Stimulated activated CD4-positive, alpha-beta T cell treated with anti-CD3 and anti-CD28 coated beads, Interleukin-15, amount 100 ng/mL, for 48 hours (primary cell): ENCODE measurements at places on chromosomes 16 and 17.

DNA sequence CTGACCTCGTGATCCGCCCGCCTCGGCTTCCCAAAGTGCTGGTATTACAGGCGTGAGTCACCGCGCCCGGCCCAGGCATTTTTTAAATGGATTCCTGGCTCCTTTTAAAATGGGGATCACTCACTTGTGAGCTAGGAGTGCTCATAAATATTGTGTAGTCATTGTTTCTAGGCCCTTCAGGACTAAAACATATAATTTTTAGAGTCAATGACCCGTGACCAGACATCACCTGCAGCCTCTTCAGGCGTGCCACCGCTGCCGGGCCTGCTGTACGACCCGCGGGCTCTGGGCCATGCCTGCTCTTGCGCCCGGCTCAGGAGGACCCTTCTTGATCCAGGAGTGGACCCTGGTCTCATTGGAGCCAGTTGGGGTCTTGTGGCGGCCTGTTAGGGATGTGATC, 30.8 kb downstream of the EFCAB5 start:
- no peak for DNase-seq

DNA sequence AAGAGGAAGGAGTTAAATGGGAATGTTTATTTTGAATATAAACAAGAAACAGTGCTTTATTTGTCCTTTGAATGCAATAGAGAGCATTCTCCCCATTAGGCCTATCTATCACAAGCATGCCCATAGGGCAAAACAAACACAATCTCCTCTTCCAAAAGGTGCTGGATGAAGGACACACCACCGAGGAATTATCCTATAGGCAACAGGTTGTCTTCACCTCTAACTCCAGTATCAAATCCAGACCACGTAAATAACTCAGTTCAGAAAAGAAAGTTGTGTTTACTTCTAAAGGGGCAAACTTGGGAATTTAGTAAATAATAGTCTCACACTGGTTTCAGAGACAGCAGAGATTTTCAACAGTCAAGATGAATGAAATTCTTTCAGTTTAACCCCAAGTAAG, 83.7 kb upstream of the CLEC18B start:
- no peak for DNase-seq

GRCh38 chr17:13418891-13419290, 182.8 kb downstream of the HS3ST3A1 start:
- DNase-seq: no peak

- no peak for DNase-seq
These were observed 6.8 kb upstream of the ATP2C2 start for GRCh38 chr16:84361546-84361945.

DNA sequence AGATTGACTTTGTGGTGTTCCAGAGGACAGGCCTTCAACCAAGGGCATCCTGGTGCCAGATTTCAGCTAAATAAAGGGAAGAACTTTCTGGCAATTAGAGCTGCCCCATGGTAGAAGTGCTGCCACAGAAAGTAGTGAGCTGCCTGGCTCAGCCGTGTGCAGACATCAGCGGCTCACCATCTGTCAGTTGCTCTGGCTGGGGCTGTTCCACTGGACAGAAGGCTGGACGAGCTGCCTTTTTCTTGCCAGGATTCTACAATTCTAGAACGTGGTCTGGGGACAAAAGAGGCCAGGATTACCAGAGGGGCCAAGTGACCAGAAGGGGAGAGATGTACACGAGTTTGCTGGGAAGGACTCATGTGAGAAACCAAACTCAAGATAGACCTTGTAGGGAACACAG, 107.0 kb upstream of the RPL38 start:
- DNase-seq: no peak

GRCh38 chr16:88626646-88627045, 11.7 kb upstream of the IL17C start:
- DNase-seq: no peak

DNA sequence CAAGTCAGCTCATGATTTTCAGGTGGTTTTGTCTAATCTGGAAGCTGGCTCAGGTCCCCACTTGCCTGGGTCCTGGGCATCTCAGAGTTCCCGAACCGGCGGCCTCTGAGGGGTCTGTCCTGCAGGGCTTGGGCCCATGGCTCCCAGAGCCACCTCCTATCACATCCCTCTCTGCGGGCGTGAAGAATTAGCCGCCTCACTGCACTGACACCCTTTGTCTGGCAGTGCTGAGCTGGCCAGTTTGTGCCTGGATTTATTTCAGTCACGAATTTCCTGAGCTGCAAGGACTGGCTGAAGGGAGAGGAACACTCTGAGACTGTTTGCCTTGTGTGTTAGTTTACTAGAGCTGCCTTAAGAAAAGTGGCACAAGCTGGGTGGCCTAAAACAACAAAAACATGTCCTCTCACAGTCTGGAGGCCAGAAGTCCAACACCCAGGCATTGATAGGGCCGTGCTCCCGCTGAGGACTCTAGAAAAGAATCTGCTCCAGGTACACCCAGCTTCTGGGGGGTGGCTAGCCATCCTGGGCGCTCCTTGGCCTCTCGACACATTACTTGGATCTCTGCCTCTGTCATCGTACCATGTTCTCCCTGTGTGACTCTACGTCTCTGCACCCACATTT, 217.5 kb upstream of the DYNLRB2 start:
- DNase-seq: no peak

- DNase-seq: no peak
These were observed 16.1 kb downstream of the RECQL5 start for GRCh38 chr17:75650874-75651273.

DNA sequence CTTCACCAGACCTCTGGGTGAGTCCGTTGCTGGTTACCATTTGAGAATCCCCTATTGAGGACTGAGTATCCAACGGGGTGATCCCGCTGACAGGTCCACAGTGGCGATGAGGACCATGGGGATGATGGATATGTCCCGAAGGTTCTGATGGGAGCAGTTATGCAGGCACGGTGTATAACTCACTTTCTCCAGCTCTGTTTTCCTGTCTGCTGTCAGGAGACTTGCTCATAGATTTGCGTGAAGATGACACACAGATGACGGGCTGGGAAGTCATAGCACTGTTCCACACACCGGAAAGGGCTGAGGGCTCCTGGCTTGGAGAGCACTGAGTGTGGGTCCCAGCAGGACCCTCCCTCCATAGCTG, 22.2 kb upstream of the ADCY7 start:
- DNase-seq: no peak

DNA sequence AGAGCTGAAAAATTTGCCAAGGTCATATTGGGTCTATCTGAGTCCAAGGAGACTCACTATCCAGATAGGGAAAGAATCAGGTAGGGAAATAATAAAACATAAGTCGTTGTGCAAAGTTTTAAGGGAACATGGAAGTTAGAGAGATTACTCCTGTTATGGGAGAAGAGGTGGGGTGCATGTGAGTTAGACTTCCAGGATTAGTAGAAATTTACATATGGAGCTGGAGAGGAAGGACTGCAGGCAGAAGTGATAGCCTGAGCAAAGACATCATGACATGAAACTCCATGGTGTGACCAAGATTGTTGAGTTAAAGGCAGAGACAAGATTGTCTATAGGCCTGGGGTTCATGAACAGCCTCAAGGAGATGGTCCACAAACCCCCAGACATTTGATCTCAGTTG, 5.8 kb upstream of the KSR1 start:
- DNase-seq: no peak

DNA sequence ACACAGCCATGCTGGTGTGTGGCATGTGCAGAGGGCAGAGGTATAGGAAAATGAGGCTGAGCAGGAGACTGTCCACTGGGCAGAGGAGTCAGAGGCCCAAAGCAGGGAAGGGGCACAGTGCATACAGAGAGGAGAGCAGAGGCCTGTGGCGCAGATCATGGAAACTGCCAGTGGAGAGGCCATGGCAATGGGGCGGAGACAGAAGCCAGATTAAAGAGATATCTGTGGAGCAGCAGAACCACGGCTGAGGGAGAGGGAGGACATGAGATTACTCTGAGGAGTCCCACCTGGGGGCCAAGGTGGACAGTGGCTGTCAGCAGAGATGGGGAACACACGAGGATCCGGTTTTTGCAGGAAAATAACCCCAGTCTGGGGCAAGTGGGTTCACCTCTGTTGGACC, 43.3 kb downstream of the RANBP10 start:
- DNase-seq: no peak

- DNase-seq: no peak
These were observed 7.7 kb downstream of the CCL18 start for GRCh38 chr17:36071751-36072150.

GRCh38 chr17:8360751-8361150, 15.8 kb downstream of the KRABD2 start:
- no peak for DNase-seq

- peak; percentile 51 for DNase-seq
These were observed 67.8 kb downstream of the C16orf78 start for GRCh38 chr16:49441366-49441780.

DNA sequence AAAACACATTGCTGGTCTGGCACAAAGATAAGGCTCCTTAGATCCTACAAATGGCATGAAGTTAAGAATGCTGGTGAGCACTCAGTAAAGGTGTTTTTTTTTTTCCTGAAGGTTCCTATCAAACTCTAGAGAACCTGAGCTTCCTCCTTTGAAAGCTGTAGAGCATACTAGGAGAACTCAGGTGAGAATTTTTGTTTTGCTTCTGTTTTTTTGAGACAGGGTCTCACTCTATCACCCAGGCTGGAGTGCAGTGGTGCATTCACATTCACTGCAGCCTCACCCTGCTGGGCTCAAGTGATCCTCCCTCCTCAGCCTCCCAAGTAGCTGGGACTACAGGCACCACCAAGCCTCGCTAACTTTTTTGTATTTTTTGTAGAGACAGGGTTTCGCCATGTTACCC, 21.0 kb upstream of the CIITA start:
- no peak for DNase-seq

GRCh38 chr16:73369851-73370250, 321.9 kb upstream of the ZFHX3 start:
- DNase-seq: no peak

DNA sequence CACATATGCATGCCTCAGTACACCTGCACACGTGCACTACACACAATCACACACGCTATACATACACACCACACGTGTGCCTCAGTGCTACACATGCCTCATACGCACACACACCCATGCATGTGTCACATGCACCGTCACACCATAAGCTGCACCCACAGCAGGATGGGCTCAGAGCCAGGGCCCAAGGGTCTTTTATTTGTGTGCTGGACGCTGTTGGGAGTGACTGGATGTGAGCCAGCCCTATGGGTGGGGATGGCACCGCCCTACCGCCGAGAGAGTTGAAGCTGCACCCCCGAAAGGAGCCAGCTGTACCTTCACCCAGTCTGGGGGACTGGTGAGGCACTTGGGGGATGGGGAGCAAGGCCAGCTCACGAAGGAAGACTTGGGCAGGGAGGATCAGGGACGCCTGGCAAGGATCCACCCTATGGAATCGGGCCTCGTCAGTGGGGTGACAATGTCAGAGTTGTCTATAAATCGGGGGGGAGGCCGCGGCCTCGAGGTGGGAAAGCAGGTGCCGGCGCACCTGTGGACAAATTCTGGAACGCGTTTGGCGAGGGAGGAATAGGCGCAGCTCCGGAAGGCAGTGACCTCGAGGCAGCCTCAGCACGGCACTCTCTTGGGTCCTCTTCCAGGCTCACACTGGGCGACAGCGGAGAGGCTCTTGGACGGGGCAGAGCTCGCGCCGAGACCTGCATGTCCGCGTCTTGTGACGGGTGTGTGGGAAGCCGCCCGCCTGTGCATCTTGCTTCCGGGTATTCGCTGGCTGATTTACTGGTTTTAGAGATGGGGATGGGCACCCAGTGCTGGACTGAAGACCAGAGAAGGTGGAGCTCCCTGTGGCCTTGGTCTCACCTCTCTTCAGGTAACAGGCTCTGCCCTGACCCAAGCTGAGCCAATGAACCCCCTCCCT, 7.3 kb downstream of the RGS11 start:
- DNase-seq: no peak

- no peak for DNase-seq
These were observed 1.4 kb downstream of the APRT start for GRCh38 chr16:88810166-88810911.

DNA sequence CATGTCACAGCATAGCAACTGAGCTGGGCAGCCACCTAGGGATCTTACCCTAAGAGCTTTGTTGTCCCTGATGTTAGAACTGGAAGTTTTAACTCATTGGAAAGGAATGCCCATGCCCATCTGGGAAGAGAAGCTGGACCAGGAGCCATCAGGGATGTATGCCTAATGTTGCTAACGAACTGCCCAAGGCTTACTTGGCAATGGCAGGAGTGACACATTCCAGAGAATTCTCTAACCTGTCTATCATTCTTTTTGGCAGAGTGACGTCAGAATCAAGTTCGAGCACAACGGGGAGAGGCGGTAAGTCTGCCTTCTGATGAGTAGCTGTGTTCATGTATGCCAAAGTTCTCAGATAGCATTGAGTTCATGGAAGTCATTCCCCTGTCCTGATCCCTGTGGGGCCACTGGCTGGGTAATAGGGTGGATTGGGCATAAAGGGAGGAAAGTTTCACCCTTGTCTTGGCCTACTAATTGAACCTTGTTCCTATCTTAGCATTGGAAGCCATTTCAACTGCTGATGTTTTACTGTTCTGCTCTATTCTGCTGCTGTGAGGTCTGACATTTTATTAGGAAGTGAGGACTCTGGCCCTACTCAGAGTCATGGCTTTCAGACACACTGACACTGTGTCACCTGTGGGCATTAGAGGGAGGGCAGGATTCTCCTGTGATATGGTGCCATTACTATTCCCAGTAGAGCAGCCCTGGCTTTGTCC, 23.7 kb downstream of the MAP3K3 start:
- DNase-seq: no peak

DNA sequence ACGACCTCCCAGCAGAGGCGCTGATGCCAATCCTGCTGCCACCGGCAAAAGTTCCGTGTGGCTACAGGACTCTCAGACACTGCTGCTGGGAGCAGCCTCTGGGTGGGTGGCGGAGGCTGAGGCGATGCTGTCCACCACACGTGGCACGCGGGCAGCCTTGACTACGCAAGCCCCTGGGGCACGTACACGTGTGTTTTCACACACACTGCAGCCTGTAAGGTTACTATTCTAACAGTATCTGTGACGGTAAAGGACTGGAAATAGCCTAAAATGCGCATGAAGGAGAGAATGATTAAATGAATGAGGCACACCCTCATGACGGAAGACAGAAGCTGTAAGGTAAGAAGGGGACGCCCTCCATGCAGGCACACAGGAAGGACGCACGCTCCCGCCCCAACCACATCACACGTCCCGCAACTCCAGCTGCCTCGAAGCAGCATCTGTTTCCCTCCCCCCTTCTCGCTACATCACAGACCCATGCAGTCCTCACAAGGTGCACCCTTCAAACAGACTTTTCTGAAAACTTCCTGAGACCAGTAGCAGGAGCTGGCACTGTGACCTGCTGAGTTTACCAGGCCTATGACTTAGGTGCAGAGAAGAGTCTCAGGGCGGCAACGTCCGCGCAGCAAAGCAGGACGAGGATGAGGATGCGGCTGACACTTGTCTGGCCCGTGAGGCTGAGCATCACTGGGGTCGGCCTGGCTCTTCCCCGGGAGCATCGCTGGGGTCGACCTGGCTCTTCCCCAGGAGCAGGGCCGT, 28.7 kb upstream of the FASN start:
- DNase-seq: peak; percentile 45
